Islet precursor cell (in vitro differentiated cells): ENCODE measurements at places on chromosomes 1 and 21.

DNA sequence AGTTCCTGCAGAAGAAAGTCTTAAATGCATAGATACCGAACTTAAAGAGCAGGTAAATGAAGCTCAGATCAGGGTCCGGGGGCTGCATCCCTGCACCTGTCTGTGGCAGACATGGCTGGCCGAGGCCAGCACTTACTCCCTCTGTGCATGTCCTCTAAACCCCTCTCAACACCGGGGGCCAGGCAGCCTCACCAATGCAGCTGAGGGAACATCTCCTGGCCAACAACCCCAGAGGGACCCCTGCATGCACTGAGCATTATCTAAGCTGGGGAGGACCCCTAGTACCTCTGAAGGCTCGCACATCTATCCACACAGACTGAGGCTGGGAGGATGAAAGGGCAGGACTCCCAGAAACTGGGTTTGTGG is 18.4 kb downstream of the TTC34 start:
- no peak for DNase-seq

- no peak for DNase-seq
Measured at GRCh38 chr1:224160171-224160682, 22.8 kb upstream of the DEGS1 start.

- DNase-seq: no peak
Measured at GRCh38 chr1:110300412-110301085, 38.6 kb upstream of the RBM15 start.

- no peak for DNase-seq
Measured at GRCh38 chr1:224357626-224358124, 996 bp downstream of the CNIH4 start.

- DNase-seq: peak; percentile 42
Measured at GRCh38 chr1:16101623-16102022, 28.2 kb upstream of the FAM131C start.

GRCh38 chr1:210801501-210801900 is 332.4 kb downstream of the KCNH1 start:
- peak; percentile 91 for DNase-seq

GRCh38 chr1:79197421-79197820 is 190.9 kb upstream of the ADGRL4 start:
- DNase-seq: no peak

DNA sequence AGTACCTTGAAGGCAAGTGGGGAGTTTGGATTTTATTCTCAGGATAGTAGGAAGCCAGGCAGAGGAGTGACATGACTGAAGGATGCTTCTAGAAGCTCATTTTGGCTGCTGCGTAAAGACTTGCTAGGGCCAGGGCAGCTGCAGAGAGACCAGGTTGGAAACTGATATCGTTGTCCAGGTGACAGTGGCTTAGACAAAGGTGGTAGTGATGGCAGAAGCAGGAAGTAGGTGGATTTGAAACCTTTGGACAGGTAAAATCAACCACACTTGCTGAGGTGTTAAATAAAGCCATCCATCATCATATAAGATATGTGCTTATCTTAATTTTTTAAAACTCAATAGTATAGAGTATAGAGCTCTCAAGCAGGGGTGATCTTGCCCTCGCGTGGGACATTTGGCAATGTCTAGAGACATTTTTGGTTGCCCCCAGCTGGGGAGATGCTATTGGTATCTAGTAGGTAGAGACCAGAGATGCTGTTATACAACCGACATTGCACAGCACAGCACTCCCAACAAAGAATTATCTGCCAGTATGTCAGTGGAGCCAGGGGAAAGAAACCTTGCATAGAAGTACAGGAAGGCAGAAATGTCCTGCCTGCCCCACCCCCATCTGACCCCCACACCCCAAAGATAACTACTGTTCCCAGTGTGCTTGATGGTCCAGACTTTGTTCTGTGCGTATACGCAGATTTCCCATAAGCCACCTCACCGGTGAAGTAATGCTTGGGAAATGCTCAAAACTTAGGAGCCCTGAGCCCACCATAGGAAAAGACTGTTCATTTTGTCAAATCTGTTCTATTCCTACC is 31.1 kb downstream of the TMEM51 start:
- no peak for DNase-seq
